ENCODE measurements at places on chromosomes 2 and 18. TPM values are rescaled to one million over a fixed set of nuclear protein-coding genes. Genes with fewer than 3 reads are reported as not detected.

Gene LHCGR
- 0.38 TPM for polyA plus RNA-seq

Gene HADHB
- 194 TPM for polyA plus RNA-seq

Gene SERPINB3
- polyA plus RNA-seq, result not detected

Gene RAB3GAP1
- polyA plus RNA-seq, result 53.9 TPM

Gene OTOS
- polyA plus RNA-seq, result 0.55 TPM

Gene PROC
- 1.9 TPM for polyA plus RNA-seq

Gene COL3A1
- polyA plus RNA-seq, result 1,341 TPM

Gene SEPTIN2
- 538 TPM for polyA plus RNA-seq

Gene IL18RAP
- polyA plus RNA-seq, result 0.47 TPM

DNA sequence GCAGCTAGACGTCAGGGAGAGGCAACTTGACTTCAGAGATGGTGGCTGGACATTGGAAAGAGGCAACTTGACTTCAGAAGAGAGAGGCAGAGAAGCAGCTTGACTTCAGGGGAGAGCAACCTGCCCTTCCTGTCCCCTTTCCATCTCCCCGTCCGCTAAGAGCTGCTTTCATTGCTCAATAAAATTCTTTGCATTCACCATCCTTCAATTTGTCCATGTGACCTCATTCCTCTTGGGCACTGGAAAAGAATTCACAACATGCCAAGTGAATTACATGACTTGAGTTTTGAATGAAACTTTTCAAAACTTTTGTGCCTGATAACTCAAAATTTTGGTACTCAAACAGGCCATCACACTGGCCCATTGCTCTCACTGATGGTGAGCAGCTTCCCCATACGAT is 158.9 kb downstream of the DPP4 start:
- DNase-seq, result no peak

DNA sequence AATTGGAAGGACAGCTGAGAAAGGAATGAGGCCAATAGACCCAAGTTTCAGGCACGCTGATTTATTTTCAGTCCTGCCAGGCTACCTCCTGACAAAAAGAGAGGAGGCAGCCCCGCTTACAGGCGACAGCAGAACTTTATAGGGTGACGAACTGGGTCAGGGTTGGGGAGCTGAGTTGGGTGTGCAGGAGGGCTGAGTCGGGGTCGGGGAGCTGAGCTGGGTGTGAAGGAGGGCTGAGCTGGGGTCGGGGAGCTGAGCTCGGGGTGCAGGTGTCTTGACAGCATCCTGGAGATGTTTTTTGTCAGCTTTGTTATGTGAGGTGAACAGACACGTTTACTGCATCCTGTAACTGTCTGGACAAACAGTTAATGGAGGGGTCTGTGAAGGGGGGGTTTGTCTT is 342.2 kb downstream of the ADCYAP1 start:
- no peak for DNase-seq

DNA sequence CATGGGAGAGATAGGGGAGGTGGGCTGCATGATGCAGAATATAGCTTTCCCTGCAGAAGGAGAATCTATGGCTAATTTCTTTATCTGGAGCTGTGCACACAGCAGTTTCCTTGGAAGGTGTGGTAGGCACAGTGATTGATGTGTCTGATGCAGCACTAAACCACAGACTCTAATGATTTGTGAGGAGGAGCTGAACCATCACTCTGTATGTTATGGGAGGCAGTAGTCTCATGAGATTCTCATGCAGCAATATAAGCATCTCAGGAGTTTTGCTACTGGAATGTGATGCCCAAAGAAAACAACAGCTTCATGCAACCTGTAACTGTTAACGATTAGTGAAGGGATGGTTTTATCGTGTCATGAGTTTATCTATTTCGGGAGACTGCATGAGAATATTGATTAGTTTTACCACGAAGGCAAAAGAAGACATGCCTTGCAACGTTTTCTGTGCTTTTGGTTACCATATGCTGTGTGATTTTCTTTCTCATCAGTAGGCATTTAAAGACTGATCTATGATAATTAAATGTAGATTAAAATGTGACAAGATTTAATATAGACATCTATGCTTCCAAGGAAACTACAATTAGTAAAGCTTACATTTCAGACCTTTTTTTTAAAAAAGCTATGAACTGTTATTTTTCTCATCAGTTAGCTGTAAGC is 286.8 kb downstream of the ARL6IP6 start:
- DNase-seq, result no peak

- no peak for DNase-seq
Measured at GRCh38 chr18:23181547-23181946, 46.3 kb downstream of the CABLES1 start.

- no peak for DNase-seq
Measured at GRCh38 chr2:128358941-128359731, 40.5 kb upstream of the HS6ST1 start.

GRCh38 chr2:68359889-68360288 is 5.2 kb upstream of the PLEK start:
- no peak for DNase-seq

DNA sequence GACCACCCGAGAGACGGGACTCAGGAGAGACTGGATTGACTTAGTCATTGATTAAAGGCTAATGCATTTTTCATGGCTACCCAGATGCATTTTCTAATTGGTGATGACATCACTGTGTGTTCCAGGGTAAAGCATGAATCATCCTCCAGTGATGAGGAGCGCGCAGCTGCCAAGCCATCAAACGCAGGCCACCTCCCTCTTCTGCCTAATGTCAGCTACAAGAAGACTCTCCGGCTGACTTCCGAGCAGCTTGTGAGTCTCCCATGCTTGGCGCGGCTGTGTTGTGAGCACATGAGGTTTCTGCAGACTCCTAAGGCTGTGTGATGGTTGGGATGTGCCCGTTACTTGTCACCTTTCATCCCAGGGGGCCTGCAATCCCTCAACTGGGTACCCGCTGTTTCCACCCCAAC is 56.4 kb downstream of the LPIN1 start:
- DNase-seq, result no peak

- DNase-seq, result no peak
Measured at GRCh38 chr2:115294999-115295398, 852.6 kb downstream of the DPP10 start.

DNA sequence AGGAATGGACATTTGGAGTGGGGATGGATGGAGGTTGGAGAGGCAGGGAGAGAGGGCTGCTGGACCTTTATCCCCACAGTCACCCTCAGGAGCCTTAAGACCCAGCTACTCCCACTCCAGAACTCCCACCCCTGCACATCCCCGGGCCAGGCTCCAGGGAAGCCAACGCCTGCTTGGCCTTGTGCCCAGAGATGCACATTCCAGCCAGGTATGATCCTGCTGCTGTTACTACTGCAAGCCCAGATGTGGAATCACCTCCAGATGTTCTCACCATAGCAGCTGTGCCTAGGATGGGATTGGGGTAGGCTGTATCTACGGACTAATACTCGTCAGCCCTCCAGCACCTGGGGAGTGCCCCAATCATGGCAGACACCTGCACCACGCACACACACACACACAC is 71.7 kb downstream of the ZFP36L2 start:
- DNase-seq, result no peak

DNA sequence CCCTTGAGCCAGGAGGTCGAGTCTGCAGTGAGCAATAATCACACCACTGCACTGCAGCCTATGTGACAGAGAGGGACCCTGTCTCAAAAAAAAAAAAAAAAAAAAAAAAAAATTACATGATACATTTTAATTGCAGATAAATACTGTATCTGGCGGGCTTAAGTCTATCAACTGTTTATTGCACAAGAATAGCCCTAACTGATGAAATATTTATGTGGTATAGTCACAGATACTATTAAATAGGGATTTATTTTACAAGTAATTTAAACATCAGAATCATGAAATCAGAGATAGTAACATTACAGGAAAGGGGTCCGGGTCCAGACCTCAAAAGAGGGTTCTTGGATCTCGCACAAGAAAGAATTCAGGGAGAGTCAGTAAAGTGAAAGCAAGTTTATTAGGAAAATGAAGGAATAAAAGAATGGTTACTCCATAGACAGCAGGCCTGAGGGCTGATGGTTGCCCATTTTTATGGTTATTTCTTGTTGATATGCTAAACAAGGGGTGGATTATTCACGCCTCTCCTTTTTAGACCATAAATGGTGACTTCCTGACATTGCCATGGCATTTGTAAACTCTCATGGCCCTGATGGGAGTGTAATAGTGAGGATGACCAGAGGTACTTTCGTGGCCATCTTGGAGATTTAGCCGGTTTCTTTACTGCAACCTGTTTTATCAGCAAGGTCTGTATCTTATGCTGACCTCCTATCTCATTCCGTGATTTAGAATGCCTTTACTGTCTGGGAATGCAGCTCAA is 166.6 kb downstream of the PMAIP1 start:
- DNase-seq, result no peak

DNA sequence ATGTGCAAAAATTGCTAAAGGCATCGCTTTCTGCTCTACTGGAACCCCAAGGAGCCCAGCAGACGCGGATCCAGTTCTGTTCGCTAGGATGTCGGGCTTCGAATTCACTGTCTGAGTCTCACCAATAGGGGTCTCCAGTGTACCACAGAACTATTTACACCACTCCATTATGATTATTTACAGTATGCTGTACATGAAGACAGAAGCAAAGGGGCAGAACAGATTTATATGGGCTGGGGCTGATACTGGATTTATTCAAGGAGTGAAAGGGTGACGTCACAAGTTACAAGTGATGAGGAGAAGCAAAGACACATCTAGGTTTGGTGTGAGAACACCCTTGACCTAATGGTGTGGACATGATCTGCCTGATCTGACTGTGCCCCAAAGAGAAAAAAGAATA is 185.3 kb upstream of the ATP5MC3 start:
- DNase-seq, result peak; percentile 46

DNA sequence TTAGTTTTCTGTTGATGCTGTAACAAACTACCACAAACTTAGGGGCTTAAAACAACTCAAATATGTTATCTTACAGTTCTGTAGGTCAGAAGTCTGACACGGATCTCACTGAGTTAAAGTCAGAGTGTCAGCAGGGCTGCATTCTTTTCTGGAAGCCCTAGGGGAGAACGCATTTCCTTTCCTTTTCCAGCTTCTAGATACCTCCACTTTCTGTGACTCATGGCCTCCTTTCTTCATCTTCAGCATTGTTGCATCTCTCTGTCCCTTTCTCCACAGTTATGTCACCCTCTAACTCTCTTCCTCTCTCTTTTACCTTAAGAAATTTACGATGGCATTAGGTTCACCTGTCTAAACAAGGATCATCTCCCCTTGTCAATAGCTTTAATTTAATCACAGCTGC is 13.3 kb upstream of the PPP4R1 start:
- DNase-seq, result no peak

GRCh38 chr2:208326016-208326415 is 60.0 kb downstream of the PIKFYVE start:
- no peak for DNase-seq

- no peak for DNase-seq
Measured at GRCh38 chr2:39918886-39919285, 139.8 kb upstream of the THUMPD2 start.

DNA sequence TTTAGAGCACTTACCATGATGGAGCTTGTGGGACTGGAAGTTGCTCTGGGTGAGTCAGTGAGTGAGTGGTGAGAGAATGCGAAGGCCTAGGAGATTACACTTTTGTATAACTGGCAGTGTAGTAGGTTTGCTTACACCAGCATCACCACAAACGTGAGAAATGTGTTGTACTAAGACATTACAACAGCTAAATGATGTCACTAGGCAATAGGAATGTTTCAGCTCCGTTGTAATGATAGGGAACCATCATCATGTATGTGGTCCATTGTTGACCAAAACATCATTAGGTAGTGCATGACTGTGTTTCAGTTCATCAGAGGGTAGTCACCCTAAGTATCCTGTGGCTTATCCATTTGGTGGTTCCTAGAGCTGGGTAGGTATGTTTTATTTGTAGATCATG is 11.9 kb downstream of the ZNF407 start:
- no peak for DNase-seq

DNA sequence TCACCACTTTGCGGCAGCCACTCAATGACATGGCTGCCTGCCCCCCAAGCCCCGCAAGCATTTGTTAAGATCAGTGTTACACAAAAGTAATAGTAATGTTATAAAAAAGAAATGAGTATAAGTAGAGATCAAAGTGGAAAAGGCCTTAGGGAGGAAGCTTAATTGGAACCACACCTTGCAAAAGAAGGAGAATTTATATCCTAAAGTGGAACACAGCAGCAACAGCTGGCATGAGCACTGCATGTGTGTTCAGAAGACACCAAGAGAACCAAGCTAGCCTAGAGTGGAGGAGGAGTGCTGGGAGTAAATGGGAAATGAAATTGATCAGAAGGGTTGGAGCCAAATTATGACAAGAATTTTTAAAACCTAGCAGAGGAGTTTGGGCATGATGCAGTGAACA is 73.1 kb upstream of the STK17B start:
- no peak for DNase-seq

DNA sequence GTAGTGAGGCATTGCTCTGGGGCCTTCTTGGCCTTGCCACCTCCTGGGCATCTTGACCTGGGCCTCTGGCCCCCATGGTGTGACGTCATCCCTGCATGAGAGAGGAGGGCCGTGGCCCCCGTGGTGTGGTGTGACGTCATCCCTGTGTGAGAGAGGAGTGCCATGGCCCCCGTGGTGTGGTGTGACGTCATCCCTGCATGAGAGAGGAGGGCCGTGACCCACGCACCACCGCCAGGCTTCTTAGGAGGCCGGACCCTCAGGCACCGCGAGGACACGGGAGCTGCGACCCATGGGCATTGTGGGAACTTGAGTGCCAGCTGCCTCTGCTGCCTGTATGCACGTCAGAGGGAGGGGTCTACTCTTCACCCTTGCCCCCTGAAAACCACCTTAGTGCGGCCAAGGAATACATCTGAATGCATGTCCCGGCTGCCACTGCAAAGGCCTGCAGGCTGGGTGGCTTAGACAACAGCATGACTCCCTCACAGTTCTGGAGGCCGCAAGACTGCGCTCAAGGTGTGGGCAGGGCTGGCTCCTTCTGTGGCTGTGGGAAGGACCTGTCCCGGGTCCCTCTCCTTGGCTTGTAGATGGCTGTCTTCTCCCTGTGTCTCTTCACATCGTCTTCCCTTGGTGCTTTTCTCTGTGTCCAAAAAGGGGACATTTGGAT is 20.8 kb upstream of the OTOS start:
- DNase-seq, result no peak

DNA sequence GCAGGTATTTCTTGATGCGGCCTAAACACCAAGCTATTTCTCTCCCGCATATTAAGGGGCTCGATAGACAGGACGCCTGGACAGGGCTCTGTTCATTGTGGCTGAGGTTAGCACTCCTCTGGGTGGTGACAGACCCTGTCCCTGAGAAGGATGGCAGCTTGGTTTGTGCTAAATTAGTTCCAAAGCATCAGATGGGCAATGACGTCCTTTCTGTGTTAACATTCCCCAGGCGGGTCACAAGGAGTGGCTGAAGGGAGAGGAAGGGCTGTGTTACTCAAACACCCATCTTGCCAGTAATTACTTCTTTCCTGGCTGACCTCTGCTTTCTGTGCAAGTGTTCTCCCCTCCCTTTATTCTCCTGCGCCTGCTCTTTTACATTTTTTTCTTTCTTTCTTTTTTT is 75.0 kb downstream of the TMEM247 start:
- DNase-seq, result no peak

DNA sequence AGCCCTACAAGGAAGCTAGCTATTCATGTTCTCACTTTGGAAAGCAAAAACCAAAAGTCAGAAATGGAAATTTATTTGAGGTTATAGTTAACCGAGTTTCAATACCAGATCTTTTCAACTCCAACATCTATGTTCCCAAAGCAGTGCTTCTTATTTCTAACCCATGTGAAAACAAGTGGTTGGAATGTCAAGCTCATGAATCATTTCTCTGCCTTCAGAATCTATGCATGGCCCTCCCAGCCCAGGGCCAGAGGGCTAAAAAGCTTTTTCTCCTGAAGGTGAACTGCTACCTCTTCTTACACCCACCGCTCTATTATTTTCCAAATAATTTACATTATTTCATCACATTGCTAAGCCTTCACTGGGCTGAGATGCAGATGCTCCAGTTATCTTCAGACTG is 158.4 kb downstream of the SP3 start:
- DNase-seq, result no peak

- no peak for DNase-seq
Measured at GRCh38 chr2:40554665-40555294, 102.9 kb upstream of the SLC8A1 start.
